ENCODE measurements at places on chromosomes 1 and 21.

DNA sequence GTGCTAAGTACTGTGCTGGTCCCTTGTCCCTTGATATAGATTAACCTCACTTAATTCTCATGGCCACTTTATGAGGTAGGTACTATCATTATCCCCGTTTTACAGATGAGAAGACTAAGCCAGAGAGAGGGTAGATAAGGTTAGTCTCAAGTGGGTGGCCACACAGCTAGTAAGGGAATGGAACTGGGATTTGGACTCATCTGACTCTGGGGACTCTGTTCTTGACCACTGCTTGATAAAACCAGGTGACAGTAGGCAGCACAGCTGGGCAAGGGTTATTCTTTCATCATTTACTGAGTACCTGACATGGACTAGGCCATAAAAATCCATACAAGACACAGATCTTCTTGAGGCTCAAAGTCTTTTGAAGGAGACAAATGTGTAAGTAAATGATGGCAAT, 37.2 kb upstream of the PPP2R5A start:
- no peak for DNase-seq

- peak; percentile 51 for DNase-seq
Observed at GRCh38 chr1:29186707-29187106, 5.0 kb upstream of the SRSF4 start.

GRCh38 chr21:45829668-45830067, 151.9 kb upstream of the COL6A1 start:
- no peak for DNase-seq

- DNase-seq, result no peak
Observed at GRCh38 chr1:246705368-246705767, 18.8 kb upstream of the SCCPDH start.

DNA sequence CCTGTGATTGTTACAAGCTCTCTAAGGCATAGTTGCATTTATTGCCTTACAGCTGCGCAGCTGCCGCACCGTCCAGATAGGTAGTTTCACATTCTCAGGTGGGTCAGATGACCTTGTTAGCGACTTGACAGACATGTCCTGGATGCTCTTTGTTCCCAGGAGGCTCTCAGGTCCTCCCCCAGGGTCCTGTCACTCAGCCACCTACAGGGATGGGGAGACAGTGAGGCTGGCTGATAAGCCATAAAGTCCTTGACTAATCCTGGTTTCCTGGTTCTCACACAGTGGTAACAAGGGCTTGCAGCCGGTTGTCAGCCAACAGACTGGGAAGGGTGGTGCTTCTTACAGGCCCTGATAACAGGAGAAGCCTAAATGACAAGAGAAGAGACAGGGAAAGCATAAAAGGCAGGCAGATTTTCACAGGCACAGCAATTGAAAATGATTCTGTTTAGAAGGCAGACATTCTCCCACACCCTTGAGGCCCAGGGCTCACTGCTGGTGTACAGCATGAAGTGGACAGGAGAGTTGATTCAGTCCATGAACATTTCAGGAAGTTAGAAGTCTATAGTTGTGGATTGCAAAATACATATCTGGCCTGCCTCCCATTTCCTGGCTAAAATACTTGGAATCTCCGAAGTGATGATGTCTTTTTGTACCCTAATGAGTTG, 2.9 kb downstream of the ARF1 start:
- DNase-seq, result peak; percentile 49

DNA sequence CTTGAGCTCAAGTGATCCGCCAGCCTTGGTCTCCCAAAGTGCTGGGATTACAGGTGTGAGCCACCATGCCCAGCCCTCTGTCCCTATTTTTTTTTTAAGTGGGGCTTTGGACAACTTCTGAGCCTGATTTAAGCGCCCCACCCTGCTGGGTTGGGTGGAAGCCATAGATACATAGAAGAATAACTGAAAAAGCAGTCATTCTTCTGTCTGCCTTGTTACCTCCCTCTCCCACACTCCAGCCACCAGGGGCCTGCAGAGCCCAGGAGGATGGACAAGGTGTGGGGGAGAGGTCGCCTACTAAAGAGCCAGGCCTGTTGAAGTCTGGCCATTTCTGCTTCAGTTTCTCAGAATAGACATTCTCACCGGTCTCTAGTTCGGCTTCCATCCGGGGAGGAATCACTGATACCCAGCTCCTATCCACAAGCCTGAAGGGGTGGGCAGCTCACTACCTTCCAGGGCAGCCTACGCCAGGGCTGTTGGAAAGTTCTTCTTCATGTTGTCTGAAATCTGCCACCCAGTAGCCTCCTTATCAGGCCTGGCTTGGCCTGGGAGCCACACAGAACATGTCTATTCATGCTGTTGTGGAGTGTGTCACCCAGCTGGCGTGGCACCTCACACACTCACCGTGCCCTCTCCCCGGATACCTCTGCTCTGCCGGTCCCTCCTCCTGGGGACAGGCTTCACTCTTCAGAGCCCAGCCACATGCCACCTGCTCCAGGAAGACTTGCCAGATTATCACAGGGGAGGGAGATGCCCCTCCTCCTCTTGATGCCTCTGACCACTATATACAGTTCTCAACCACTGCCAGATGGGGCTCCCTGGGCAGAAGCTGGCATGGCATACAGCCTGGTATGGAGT, 27.7 kb downstream of the KNCN start:
- DNase-seq, result no peak

DNA sequence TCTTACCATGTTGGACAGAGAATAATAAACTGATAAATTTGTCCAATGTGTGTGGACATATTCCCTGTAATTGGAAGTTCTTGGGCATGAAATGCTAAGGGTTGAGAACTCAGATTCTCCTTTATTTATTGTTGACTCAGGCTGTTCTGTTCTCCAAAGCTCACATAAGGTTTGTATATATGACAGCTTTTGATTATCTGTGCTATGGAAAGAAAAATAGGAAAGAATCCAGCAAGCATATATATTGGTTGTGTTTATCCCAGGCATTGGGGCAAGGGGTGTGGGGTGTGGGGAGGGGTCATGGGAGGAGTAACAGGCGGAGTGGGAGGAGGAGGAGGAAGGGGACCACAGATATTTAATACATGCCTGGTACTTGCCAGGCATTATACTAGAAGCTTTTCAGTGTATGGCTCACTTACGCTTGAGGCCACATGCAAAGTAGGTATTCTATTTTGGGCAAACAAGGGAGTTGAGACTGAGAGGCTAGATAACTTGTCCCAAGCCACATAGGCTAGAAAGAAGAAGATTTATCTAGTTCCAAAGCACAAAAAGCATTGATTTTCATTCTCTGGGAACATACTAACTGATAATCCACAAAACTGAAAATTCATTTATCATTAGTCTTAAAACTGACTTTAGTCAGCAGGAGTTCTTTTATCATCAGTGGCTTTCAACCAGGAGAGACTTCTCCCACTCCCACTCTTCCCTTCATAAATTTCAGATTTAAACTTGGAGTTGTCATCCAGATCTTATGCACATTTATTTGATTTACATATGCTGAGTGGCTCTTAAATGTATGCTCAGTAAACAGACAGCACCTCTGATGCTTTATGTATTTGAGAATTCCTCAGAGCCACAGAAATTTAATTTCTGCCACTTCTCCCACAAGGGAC, 27.2 kb downstream of the NGF start:
- no peak for DNase-seq

DNA sequence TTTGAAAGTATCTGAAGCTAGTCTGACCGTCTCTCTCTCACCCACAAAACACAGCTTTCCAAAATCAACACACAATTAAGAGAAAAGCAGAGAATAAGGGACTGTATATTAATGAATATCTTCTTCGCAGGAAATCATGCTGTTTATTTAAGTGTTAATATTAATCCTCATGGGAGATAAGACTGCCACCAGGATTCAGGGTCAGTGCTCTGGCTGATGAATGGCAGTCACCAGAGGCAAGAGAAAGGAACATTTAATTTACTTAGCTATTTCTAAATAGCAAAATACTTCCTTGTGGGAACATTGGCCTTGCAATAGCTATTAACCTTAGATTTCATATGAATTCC, 2.2 kb downstream of the SCYL3 start:
- no peak for DNase-seq

- DNase-seq, result no peak
Observed at GRCh38 chr1:223852337-223852736, 6.6 kb upstream of the TP53BP2 start.

- DNase-seq, result no peak
Observed at GRCh38 chr1:178490136-178490535, 6.6 kb downstream of the CLEC20A start.

- no peak for DNase-seq
Observed at GRCh38 chr1:178651742-178652141, 73.3 kb upstream of the RALGPS2 start.

- no peak for DNase-seq
Observed at GRCh38 chr1:18293291-18293690, 185.7 kb downstream of the IGSF21 start.

- no peak for DNase-seq
Observed at GRCh38 chr1:114828251-114828650, 26.4 kb upstream of the SYCP1 start.

- peak; percentile 23 for DNase-seq
Observed at GRCh38 chr1:166133276-166133841, 33.4 kb downstream of the FAM78B start.

GRCh38 chr1:29390491-29391361, 154.4 kb downstream of the PTPRU start:
- DNase-seq, result no peak

DNA sequence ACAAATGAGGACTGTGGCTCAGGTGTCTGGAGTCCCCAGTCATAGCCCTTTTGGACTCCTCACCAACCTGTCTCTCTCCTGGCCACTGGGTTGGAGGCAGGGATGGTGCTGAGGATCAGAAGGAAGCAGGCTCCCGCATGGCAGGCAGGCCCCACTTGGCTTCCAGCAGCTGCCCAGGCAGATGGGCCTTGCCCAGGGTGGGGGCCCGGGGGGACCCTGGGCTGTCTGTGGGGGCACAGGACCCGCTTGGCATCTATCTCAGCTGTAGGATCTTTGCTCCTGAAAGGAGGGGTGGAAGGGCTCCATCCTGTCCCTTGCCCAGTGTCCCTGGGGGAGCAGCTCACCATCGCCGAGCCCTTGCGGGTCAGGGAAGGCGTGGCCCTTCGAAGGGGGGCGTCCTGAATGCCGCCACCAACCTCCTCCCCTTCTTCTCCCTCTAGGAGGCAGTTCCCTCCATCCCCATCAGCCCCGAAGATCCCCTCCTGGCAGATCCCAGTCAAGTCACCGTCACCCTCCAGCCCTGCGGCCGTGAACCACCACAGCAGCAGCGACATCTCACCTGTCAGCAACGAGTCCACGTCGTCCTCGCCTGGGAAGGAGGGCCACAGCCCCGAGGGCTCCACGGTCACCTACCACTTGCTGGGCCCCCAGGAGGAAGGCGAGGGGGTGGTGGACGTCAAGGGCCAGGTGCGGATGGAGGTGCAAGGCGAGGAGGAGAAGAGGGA, 154.5 kb downstream of the PEX14 start:
- DNase-seq, result no peak

DNA sequence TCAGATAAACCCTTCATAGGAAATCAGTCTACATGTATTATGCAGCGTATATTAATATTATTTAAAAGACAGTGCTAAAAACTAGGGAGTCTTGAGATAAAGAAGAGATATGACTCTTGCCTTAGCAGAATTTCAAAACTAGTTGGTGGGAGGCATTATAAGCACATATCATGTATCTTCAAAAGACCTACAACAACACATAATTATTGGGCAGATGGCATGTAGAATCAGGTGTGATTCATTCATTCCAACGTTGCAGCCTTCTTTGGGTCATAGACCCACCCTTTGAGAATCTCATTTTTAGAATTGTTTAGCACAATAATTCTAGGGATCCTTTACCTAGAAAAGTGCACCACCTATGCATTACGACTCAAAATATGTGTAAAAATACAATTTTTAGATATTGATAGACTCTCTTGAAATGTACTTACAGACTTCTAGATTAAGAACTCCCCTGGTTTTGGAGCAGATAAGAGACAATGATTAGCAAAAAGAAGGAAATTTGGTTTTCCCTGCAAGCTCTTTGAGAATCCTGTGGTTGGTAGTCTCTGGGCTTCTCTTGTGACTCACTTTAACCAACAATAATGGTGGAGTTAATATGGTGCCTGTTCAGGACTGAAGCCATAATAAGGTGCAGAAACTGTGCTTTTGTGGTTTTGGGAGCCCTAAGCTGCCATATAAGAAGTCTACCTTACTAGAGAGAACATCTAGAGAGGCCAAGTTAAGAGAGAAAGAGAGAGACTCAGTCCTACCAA, 85.3 kb upstream of the RGS4 start:
- no peak for DNase-seq

DNA sequence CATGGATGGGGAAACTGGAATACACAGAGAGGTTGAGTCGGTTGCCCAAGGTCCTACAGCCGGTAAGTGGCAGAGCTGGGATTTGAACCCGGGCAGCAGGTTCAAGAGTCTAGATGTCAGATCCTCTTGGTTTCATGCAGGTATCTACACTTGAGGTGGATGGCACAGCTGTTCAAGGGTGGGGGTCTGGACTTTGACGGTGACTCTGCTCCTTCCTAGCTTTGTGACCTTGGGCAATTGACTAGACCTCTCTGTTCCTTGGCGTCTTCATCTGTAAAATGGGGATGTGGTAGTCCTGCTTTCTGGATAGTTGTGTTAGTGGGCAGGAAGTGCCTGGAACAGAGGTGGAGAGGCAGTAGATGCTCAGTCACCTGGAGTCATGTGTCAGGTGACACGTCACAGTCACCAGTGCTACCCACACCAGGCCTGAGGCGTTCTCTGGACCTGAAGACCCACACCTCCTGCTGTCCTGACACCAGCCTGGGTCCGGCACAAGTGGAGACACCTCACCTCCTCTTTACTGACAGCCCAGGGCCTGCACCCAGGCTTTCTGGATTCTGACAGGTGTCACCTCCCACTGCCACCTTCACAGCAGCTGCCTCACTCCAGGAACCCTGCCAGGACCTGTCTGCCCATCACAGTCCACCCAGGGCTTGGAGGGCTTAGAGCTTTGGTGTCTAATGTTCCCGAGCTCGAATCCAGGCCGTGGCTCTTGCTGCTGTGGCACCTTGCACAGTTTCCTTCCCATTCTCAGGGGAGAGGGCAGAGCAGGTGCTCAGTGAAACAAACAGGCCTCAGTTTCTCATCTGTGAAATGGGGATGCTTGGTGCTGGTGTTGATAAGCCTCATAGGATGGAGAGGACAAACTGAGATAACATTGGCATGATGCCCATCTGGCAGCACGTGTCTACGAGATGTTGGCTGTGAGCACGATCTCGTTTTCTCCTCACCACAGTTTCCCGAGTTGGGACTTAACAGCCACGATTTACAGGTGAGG, 83.2 kb upstream of the RUNX3 start:
- no peak for DNase-seq

GRCh38 chr21:46182548-46183336, 1.5 kb downstream of the SPATC1L start:
- no peak for DNase-seq

- no peak for DNase-seq
Observed at GRCh38 chr1:182059936-182060335, 1.6 kb downstream of the ZNF648 start.
